ENCODE measurements at places on chromosomes 11 and 22.

DNA sequence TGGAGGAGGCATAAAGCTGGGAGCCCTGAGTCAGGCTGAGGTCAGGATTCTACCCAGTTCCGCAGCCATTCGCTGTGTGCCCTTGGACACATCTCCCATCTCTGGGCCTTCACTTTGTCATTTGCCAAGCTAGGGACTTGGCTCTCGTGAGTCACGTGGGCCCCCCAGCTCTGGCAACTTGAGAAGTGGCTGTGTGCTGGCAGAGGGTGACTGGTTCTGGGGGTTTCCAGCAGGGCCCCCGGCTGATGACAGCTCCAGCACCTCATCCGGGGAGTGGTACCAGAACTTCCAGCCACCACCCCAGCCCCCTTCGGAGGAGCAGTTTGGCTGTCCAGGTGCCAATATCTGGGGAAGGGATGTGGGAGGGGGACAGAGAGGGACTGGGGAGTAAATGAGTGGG is 46.6 kb downstream of the CD6 start:
- DNase-seq, result no peak

DNA sequence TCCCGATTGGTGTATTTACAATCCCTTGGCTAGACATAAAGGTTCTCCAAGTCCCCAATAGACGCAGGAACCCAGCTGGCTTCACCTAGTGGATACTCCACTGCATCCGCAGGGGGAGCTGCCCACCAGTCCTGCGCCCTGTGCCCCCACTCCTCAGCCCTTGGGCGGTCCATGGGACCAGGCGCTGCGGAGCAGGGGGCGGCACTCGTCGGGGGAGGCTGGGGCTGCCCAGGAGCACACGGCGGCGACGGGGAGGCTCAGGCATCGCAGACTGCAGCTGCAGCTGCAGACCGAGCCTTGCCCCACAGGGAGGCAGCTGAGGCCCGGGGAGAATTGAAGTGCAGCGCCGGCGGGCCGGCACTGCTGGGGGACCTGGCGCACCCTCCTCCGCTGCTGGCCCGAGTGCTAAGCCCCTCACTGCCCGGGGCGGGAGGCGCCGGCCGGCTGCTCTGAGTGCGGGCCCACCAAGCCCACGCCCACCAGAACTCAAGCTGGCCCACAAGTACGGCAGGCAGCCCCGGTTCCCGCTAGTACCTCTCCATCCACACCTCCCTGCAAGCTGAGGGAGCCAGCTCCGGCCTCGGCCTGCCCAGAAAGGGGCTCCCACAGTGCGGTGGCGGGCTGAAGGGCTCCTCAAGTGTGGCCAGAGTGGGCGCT is 12.2 kb upstream of the SIK3 start:
- DNase-seq, result no peak

- DNase-seq, result peak; percentile 90
These were observed 7.2 kb downstream of the AHNAK start for GRCh38 chr11:62539238-62539925.

DNA sequence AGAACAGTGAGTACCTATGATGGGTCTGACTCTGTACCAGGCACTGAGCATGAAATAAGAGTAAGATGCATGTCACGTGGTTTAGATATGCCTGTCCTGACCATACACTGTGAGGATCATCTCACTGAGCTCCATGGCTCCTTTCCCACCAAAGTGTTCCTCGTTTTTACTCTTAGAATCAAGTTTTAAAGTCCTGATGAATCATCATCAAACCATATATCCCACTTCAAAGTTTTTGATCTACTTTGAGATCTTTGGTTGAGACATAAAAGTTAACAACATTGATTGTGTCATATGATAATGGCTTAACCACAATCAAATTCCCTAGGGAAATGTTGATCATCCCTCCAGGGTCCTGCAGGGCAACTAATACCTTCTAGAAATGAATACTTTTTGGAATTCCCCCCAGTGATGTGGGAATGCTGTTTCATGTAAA is 12.8 kb downstream of the ETS1 start:
- peak; percentile 42 for DNase-seq
